ENCODE measurements at places on chromosomes 5 and 9.

DNA sequence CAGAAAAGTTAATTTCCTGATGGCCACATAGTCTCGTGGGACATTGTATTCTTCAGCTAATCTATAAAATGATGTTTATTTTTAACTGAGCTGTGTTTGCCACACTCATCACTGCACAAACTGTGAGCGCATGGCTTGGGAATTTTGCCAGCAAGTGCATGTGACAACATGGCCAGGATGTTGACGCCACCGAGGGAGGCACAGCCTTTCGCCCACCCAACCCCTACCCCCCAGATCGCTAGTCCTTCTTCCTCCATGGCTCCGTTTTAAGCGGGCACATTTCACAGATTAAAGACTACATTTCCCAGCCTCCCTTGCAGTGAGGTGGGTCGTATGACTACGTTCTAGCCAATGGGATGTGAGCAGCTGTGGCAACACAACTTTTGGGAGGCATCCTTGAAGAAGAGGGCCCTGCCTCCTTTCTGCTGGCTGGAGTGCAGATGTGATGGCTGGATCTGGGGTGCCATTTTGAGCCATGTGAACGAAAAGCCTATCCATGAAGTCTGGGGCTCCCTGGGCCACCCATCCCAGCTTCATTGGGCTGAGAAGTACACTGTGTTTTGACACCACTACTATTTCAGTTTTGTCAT lies 7.9 kb downstream of the NRARP start:
- DNase-seq: no peak

- no peak for DNase-seq
Observed at GRCh38 chr5:173268750-173269432, 33.9 kb upstream of the NKX2-5 start.

DNA sequence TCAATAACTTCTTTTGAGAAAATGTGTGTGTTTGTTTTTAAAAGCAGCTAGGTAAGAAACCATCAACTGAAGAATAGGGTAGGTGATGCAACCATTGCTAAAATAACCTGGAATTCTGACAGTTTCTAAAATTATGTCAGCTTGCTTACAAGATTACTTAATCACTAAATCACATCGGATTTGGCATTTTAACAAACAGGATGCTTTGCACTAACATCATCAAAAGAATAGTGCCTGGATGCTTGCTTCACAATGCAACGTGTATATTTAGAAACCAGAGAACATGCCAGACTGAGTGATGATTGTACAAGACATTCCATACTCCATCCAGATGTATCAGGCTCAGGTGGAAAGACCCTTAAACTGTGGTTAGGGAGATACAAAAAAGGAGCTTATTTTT lies 43.9 kb downstream of the PAM start:
- DNase-seq: no peak

GRCh38 chr9:86713470-86713869 lies 233.8 kb downstream of the GAS1 start:
- DNase-seq: no peak

- peak; percentile 17 for DNase-seq
Observed at GRCh38 chr5:1445313-1445688, at the start of gene SLC6A3. TSS of gene SLC6A3 (minus strand) at chr5:1445440. CDS start at chr5:1443197, 2,243 bp downstream.
